ENCODE measurements at places on chromosomes 5 and 9.
A peak's percentile ranks its signal among the peaks of the same experiment; 100 is the strongest.

DNA sequence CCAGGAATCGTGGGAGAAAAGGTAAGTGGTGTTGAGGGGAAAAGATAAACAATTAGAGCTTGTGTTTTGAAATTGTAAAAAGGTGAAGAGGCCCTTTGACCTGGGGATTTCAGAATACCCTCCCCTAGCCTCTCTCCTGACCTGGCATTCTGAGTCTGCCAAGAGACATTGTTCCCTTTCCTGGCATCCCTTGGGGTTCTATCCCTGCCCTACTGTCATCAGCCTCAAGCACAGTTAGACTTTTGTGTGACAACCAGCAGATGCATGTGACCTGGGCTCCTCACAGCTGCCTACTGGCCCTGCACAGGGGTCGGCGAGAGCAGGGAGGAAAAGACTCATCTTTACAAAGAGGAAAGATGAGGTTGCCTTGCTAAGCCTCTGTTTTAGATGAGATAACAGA, 72.2 kb upstream of the ORM1 start:
- DNase-seq, result no peak

DNA sequence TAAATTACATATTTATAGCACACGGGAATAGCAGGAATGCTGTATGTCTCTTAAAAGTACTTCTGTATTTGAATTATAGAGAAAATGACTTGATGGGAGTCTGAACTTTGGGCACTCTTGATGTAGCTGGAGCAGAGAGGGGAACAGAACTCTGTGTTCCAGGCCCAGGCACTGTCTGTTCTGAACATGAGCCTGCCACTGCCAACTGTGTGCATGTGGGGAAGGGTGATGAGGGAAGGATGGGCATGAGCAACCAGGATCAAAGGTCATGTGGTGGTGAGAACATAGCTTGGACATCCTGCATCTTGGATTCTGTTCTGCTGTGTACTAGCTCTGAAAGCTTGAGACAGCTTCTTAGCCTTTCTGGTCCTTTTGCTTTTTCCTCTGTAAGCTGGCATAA, 16.4 kb upstream of the ZBED3 start:
- DNase-seq, result no peak

- no peak for DNase-seq
Observed at GRCh38 chr5:133425222-133425621, 187.1 kb downstream of the FSTL4 start.

DNA sequence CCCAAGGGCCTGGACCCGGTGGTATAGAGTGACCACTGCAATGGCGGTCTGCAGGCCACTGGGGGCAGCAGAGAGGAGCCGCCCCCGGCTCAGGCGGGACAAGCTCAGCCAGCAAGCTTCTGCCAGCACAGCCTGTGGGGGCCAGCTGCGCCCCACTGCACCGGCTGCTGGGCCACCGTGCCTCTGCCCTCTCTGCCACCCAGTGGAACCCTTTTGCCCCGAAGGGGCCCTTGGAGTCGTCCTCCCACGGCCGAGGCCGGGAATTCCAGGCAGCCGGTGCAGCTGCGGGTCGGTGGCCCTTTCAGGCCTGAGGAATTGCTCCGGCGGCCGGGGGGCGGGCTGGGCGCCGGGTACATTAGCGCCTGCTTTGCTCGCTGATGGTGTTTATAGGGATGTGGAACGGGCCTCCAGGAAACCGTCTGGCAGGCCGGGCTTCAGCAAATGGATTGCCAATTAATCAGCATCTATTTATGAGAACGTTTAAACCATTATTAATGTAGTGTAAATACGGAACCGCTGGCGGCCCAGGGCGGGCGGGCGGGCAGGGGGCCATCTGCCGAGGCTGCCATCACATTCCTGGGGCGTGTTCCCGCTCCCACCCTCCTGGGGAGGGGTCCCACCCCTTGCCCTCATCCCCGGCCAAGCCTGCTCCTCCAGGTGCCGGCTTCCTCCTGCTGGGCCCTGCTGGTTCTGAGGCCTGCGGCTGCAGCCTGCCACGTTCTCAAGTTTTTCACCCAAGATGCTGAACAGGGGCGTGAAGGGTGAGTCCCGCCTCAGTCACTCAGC, 127.4 kb downstream of the BARX1 start:
- no peak for DNase-seq

GRCh38 chr5:55441954-55442353, 92.8 kb downstream of the PLPP1 start:
- DNase-seq, result no peak

DNA sequence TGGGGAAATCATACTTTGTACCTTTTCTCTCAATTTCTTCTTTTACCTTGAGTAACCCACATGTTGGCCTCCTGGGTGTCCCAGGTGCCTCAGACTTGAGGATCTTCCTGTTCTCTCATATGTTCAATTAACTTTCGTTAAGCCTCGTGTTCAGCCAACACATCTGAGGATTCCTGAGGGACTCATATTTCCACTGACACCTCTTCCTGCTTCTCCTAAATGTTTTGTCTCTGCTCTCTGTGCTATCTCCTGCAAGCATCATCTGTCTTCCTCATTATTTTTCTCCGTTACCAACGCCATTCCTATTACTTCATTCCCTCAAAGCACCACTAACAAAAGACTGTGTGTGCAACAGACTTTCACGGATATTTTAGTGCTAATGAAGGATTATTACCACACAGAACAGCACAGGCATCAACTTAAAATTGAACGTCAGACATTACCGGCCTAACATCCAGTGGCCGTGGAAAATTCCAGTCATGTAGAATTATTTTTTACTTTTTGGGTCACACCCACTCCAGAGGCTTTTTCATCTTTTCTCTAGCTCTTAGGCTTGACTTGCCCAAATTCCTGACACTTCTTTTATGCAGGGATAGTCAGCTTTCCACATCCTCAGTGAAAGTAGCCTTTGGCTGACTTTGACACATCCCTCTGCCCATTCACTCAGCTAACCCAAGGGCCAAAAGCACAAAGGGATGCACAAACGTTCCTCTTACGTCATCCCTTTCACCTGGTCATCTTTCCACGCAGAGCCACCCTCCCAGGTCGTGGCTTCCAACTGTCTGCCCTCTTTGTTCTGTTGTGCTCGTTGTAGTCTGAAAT, 46.0 kb upstream of the OSMR start:
- DNase-seq, result no peak

DNA sequence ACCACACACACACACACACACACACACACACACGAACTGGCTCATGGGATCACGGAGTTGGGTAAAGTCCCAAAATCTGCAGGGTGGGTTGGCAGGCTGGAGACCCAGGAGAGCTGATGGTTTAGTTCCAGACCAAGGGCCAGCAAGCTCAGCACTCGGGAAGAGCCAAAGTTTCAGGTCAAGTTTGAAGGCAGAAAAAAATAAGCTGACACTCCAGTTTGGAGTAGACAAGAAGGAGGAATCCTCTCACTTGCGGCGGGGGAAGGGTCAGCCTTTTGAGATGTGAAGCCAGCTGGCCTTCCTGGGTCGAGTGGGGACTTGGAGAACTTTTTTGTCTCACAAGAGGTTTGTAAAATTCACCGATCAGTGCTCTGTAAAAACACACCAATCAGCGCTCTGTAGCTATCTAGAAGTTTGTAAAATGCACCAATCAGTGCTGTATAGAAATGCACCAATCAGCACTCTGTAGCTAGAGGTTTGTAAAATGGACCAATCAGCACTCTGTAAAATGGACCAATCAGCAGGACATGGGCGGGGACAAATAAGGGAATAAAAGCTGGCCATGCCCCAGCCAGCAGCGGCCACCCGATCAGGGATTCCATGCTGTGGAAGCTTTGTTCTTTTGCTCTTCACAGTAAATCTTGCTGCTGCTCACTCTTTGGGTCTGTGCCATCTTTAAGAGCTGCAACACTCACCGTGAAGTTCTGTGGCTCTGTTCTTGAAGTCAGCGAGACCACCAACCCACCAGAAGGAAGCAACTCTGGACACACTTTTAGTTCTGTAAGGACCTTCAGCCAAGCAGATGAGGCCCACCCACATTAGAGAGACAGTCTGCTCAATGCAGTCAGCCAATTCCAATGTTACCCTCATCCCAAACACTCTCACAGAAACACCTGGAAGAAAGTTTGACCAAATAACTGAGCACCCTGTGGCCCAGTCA, 37.8 kb upstream of the UNC5A start:
- no peak for DNase-seq

DNA sequence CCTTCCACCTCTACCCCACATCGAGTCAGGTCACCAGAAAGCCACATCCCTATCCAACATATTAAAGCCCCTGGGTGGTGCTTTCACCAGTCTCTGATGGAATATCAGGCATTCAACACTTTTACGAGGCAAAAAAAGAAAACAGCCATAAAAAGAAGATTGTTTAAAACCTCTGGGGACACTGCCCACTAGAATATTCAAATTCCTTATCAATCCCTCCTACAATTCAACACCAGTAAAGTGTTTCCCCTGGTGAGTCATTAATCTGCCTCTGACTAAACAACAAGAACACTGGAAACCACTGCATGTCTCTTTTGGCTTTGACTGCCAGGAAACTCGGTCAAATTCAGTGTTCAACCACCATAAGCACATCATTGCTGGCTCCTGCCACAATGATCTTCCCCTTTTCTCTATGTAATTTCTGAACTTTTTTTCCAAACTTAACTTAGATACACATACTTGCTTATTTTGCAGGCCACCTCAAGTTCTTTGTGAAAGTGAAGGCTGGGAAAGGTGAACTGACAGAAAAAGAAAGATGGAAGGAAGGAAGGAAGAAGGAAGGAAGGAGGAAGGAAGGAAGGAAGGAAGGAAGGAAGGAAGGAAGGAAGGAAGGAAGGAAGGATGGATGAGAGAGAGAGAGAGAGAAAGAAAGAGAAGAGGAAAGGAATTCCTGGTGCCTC, 105.3 kb downstream of the PAX5 start:
- DNase-seq, result no peak

DNA sequence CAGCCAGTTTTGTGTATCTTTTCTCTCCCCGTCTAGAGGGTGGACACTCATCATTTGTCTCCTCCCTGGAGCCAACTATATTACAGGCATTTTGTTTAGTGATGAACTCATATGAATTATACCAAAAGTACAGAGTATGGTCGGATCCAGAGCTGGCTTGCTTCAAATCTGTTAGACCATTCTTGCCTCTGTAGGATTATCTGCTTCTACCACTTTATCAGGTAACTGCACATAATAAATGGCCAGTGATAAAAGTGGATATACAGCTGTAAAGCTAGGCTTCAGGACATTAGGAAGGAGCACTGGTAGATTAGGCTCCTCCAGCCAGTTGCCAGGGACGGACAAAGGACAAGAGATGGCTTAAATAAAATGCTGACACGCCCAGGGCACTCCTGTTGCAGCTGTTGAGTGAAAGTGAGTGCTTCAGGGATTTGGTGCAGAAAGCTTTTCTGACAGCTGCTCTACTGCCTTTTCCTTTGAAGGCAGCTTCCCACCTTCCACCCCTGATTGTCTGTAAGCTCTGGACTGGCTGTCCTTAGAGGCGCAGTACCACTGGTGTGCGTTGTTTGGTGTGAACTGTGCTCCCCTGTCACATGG, 259.2 kb downstream of the PDZD2 start:
- DNase-seq, result no peak

DNA sequence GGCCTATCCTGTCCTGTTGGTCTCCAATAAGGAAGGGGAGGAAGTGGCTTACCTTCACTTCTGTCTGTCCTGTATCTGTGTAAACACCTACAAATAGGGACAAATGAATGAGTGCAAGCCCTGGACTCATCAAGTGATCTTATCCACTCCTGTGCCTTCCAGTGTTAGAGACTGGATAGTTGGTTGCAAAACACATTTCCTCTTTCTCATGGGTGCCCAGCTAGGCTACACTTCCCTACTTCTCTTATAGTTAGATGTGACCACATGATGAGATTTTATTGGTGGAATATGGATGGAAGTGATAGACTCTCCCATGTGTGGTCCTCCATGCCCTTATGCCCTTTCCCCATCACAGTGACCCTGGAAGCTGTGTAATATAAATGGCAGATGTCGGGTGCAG, 16.9 kb upstream of the PFDN1 start:
- DNase-seq, result no peak

DNA sequence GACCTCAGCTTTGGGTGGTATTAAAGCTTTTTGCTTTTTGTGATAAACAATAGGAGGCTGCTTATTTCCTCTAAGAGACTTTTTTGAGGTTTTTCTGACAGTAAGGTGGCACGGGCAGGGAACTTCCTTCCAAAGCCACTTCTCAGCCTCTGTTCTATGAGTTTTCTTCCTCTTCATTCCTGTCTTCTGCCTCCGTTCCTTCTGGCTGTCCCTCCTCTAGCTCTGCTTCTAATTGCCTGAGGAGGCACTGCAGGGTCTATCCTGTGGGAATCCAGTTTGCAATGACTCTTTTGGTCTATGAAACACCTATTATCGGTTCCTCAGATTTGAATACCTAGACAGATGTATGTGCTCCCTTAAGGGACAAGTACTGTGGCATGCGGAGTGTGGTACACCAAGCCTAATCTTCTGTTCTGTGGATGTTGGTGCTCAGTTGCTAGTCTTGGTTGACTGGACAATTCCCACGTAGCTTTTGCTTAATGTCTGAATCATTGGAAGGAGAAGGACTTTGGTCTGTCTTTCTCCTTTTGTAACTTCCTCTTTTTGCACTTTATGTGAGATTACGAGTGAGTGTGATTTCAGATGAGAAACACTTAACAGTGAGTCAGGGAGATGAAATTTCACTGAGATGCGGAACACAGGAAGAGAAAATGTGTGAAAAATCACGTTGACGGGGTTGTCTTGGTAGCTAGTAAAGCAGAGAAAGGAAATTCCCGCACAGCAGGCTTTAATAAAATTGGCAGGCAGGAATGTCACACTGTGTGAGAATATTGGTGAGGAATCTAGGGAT, 305.2 kb downstream of the EFNA5 start:
- DNase-seq, result peak; percentile 85

DNA sequence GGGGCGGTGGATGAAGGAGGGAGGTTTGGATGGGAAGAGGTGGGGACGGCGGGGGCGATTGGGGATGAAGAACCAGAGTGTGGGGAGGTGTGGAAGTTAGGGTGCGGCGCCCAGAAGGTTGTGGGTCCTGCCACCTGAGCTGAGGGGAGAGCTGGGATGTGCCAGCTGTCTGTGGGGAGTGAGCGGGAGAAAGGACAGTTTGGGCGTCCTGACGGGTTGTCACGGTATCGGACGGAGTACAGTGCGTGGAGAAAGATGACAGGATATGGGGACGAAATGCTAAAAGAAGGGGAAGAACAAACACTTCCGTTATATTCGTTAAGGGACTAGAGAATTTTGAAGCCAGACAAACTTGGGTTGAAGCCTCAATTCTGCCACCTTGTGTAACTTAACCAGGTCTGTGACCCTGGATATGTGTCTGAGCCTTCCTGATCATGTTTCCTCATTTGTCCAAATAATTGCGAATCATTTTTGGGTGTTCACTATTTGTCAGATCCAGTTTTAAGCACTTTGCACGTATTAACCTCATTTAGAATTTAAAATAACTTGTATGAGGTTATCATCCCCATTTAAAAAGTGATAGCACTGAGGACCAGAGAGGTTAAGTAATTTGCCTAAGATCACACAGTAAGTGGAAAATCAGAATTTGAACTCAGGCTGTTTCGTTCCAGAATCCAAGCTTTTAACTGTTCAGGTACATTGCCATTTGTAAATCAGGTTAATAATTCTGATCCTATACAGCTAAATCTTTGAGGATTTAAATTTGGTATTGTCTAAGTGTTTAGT, 689 bp downstream of the CNTRL start:
- no peak for DNase-seq

DNA sequence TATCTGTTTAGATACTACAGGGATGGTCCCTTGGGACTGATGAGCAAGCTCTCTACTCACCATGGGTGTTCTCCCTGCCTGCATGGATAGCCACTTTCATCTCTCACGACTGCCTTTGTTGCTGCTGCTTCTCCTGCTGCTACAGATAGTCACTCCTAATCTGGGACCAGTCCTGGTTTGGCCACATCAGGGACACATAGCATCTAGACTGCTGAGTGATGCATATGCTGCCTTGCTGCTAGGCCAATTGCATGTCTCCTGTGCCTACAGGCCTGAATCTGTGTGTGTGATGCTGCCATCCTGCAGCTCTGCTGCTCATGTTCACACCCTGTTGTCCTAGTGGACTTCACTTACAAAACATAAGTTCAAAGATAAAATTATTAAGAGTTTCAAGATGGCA, 297.1 kb downstream of the HCN1 start:
- DNase-seq, result no peak
